ENCODE measurements at places on chromosomes 5 and 9.

DNA sequence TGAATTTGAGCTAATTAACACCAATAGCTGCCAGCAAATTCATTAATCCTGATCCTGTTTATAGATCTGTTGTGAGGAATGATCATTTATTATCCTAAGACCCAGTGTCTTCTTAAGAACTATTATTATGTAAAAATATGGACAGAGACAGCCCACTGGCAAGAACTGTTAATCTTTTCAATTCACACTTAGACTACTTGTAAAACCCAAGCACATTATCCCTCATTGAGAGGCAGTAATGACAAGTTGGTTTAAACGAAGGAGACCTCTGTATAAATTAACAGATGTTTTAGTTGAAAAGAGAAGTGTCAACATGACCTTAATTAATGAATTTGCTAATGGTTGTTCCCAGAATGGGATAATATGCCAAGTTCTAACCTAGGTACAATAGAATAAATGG, 270.3 kb upstream of the IZUMO3 start:
- no peak for DNase-seq

DNA sequence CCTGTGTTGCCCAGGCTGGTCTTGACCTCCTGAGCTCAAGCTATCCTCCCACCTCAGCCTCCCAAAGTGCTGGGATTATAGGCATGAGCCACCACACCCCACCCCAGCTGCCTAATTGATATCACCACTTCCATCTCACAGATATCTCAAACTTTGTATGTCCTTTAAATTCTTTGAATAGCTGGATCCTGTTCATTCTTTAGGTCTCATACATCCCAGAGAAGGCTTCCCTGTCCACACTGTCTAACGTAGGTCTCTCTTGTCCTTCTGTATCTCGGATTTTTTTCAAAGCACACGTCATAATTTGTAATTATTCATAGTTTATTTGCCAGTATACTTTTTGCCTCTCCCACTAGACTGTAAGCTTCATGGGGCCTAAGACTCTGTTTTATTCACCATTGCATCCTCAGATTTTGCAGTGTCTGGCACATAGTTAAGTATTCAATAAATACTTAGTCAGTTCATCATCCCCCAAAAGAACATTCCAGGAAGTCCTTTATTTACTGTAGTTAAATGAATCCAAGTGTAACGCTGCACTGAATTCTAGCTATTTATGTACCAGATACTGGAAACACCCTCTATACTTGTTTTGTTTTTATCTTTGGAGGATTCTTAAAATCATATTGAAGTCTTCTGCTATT, 10.5 kb downstream of the ARSK start:
- no peak for DNase-seq

DNA sequence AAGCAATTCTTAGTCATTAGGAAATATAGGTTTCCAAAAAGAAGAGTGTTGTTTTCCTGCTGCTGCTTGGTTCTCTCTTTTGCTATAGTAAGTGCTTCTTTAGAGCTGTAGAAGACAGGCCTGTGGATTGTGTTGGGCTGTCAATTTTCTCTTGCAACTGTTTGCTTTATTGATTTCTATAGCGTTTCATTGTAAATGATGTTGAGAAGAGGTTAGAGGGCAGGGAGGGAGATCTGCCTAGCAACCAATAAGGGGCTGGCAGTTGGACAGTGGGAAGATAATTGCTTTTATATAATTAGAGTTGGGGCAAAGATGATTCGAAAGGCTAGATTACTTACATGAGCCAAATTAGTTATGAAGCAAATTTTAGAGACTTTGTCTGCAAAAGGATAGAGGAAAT, 11.1 kb downstream of the UNC13B start:
- DNase-seq = no peak

- no peak for DNase-seq
Observed at GRCh38 chr5:72347801-72348308, 27.7 kb downstream of the PTCD2 start.

DNA sequence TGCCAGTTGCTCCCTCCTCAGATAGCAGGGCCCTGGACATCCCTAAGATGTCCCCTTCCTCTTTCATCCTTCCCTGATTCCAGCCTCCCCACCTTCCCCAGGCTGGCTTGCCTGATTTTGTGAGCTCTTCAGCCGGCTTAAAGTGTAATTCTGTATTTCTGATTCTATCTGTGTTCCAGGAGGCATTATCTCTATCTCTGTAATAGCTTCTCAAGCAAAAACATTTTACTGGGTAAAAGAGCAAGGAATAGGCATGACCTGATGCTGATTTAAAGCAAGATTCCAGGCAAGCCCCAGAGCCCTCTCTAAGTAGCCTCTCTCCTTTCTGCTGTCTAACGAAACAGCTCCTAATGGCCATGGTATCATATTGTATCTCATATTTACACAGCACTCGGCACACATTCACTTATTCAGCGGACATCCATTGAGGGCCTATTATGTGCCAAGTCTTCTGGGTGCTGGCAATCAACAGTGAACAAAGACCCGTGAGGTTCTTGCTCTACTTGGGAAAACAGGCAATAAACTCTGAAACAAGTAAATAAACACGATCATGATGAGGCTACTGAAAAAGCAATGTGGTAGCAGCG, 100.9 kb upstream of the MSX2 start:
- no peak for DNase-seq

- DNase-seq = no peak
Observed at GRCh38 chr5:126814721-126815404, 37.9 kb downstream of the LMNB1 start.

- DNase-seq = no peak
Observed at GRCh38 chr9:11366585-11367129, 753.9 kb upstream of the PTPRD start.

GRCh38 chr5:78879516-78879915, 105.6 kb downstream of the ARSB start:
- DNase-seq = no peak

GRCh38 chr5:139418793-139419192, 14.9 kb upstream of the SPATA24 start:
- DNase-seq = no peak

DNA sequence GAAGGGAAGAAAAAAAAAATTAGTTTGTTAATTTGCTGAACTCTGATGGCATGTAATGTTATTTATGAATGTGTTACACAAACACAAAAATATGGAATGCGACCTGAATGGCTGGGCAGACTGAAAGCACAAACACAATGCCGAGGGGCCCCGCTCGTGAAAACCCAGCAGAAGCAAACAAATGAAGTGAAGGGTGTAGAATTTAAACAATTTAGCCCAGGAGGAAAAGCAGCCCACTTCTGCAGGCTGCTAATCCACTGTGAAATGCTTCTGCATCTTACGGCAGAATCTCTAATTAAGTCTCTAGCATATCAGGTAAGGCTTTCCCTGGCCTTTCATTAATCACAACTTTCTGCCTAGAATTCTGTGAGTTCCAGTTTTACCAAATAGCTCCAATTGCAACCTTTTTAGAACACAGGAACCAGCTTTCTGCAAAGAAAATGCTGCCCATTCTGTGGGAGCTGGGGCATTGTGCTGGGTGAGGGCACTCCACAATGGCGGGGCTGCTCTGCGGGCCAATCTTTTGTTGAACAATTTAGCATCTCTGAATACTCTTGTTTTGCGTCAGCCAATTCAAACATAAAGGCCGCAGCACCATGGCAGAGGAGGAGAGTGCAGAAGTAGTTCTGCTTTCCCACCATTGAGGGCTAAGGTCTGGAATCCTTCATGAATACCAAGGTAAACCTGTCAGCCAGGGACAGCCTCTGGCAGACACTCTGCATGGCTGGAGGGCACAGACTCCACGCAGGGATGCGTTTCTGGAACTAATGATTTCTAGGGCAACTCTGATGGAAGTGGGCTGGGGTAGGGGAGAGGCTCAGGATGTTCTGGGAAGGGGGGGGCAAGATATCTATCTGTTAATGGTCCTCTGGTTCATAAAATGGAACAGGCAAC, 66.4 kb downstream of the PTCH1 start:
- DNase-seq = no peak

- DNase-seq = no peak
Observed at GRCh38 chr5:83151821-83152220, 74.5 kb downstream of the XRCC4 start.

GRCh38 chr9:114386361-114386885, 1.4 kb downstream of the AKNA start:
- no peak for DNase-seq

Measured in activated T-cell treated with anti-CD3 and anti-CD28 coated beads for 4 hours (primary cell).